ENCODE measurements at places on chromosomes 13 and 19. TPM values are rescaled to one million over a fixed set of nuclear protein-coding genes. Genes with fewer than 3 reads are reported as not detected.

SH2D3A gene
- total RNA-seq: 18.7 TPM

FCAR gene
- total RNA-seq: 0.20 TPM

DAND5 gene
- total RNA-seq: not detected

CATSPERD gene
- total RNA-seq: not detected

FLT1 gene
- 0.46 TPM for total RNA-seq

IPO5 gene
- total RNA-seq: 139 TPM

HRC gene
- not detected for total RNA-seq

ZNF583 gene
- 6.0 TPM for total RNA-seq

MOB3A gene
- 179 TPM for total RNA-seq

ZNF682 gene
- 15.5 TPM for total RNA-seq

GPR12 gene
- total RNA-seq: not detected

KCNRG gene
- total RNA-seq: 3.1 TPM

GRCh38 chr19:42634409-42635232 is 39.9 kb upstream of the CEACAM8 start:
- DNase-seq: no peak

GRCh38 chr13:50598338-50598737 is 245.2 kb downstream of the DLEU7 start:
- DNase-seq: no peak

DNA sequence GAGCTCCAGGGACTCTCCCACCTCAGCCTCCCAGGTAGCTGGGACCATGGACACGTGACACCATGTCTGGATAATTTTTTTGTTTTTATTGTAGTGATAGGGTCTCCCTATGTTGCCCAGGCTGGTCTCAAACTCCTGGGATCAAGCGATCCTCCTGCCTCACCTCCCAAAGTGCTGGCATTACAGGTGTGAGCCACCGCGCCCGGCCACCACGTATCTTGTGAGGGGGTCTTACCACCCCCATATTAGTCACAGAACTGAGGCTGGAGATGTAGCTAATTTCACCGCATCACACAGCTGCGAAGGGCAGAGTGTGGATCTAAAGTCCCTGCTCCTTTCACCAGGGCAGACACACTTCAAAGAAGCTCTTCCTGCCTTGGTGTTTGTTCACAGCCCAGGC is 211.8 kb upstream of the SOX1 start:
- DNase-seq: no peak

DNA sequence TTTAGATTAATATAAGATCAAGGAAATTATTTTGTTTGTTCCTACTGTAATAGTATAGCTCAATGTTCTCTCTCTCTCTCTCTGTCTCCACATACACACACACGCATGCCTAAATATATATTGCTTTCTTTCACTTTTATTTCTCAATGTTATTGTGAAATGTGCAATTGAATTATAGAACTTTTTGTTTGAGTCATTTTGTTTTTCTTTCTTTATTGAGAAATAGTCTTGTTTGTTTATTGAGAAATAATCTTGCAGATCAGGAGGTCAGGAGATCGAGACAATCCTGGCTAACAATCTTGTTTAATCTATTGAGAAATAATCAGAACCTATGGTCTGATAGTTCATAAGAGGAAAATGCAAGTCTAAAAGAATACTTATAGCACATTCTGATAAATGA is 1581.3 kb downstream of the EFNB2 start:
- no peak for DNase-seq

GRCh38 chr19:35901854-35902661 is at the start of gene HCST:
Gene HCST, plus strand, starts transcription at chr19:35902529. Its CDS starts 65 bp downstream, at chr19:35902594.
- DNase-seq: no peak

GRCh38 chr19:12380444-12380737 is 14.9 kb upstream of the ZNF442 start:
- no peak for DNase-seq

- DNase-seq: no peak
These were observed 11.9 kb downstream of the GAS6 start for GRCh38 chr13:113851826-113852535.

DNA sequence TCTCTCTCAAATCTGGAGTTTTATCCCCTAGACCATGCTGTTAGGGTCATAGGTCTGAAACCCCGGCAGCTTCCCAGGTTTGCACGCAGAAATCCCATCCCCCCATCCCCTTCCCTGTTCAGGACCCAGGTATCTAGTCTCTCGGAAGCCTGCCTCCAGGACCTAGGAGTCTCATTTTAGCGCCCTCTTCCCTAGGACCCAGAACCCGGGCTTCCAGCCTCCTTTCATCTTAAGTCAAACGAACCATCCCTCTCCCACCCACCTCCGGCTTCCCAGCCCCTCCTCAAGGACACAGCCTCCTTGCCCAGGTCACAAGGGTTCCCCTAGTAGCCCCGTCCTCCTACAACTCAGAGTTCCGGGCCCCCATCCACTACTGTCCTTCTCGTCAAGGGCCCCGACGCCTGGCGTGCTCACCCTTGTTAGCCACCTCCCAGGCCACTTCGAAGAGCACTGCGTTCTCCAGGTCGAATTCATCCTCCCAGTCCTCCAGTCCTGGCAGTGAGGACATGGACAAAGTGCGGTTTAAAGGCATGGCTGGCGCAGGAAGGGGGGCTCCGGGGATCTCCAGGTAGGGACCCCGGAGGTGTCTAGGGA is 431 bp downstream of the GYS1 start:
- no peak for DNase-seq

GRCh38 chr13:83557845-83558244 is 324.4 kb downstream of the SLITRK1 start:
- DNase-seq: no peak

GRCh38 chr19:6890938-6891337 is 3.6 kb downstream of the ADGRE1 start:
- DNase-seq: no peak

DNA sequence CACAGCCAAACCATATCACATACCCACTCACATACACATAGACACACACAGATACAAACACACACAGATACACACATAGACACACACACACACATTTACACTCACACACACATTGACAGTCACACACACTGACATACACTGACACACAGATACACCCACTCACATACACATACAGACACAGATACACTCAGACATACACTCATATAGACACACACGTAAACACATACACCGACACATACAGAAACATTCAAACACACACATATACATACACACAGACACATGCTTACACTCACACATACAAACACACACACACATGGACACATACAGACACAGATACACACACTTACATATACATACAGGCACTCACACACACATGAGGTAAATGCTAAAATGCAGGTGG is 30.2 kb downstream of the GJA3 start:
- no peak for DNase-seq

GRCh38 chr19:13538601-13539253 is 32.4 kb upstream of the CACNA1A start:
- DNase-seq: no peak

DNA sequence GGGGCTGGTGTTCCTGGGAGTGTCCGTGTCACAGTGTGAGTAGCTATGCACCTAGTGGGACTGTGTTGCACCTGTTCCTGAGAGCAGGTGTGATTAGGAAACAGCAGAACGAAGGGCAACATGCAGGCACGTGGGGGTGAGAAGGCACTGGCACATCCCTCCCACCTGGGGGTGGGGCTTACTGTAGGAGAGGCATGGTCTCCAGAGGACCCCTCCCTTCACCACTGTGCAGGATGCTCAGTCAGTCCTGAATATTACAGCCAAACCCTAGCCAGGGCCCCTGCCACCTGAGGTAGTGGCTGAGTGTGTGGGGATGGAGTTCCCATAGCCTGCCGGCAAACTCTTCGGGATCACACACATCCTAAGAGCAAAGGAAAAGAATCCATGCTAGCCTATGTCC is 99.2 kb downstream of the ZDHHC20 start:
- no peak for DNase-seq

DNA sequence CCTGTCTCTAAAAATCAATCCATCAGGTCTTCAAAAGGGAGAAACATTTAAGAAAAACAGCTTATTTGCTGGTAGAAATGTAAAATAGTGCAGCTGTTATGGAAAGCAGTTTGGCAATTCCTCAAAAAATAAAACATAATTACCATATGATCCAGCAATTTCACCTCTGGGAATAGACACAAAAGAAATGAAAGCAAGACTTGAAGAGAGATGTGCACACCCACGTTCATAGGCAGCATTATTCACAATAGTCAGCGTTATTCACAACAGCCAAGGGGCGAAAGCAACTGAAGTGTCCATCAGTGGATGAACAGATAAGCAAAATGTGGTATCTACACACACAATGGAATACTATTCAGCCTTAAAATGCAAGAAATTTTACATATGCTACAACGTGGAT is 45.1 kb upstream of the DOCK9 start:
- DNase-seq: no peak

DNA sequence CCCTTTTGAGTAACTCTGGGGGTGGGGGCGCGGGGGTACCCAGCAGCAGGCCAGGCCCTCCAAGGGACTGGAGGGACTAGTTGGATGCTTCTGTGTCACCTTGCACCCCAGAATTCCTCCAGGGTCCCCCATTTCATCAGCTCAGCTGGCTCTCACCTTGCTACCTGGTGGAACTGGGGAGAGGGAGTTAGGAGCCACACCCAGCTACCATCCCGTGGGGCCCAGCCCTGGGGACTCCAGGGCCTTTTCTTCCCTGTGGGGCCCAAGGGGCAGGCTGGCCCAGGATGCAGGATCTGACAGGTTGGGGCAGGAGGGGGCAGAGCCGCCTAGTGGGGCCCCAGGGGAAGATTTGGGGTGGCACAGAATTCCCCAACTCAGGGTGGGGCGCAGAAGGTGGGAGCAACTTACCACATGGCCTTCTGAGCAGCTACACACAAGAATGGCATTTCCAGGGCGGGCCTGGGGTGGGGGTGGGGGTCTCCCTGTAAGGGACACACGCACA is 32.8 kb upstream of the NANOS3 start:
- DNase-seq: no peak

GRCh38 chr13:112179995-112180394 is 113.0 kb downstream of the SOX1 start:
- DNase-seq: no peak

- no peak for DNase-seq
These were observed 25.1 kb downstream of the ATP4B start for GRCh38 chr13:113632706-113633484.

DNA sequence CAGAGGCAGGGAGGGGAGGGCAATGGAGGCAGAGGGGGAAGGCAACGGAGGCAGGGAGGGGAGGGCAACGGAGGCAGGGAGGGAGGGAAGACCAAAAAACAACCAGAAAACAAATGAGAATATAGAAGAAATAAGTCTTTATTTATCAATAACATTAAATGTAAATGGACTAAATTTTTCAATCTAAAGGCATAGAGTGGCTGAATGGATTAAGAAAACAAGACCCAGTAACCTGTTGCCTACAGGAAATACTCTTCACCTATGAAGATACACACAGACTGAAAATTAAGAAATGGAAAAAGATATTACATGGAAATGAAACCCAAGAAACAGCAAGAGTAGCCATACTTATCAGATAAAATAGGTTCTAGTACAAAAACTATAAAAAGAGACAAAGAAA is 536.3 kb downstream of the TBC1D4 start:
- no peak for DNase-seq

GRCh38 chr13:41127701-41128100 is 4.9 kb downstream of the KBTBD6 start:
- no peak for DNase-seq

- no peak for DNase-seq
These were observed 144.8 kb downstream of the UFM1 start for GRCh38 chr13:38494445-38494844.

GRCh38 chr13:66700117-66700601 is 530.0 kb downstream of the PCDH9 start:
- DNase-seq: no peak

- no peak for DNase-seq
These were observed 68.4 kb downstream of the F2RL3 start for GRCh38 chr19:16957151-16957701.

DNA sequence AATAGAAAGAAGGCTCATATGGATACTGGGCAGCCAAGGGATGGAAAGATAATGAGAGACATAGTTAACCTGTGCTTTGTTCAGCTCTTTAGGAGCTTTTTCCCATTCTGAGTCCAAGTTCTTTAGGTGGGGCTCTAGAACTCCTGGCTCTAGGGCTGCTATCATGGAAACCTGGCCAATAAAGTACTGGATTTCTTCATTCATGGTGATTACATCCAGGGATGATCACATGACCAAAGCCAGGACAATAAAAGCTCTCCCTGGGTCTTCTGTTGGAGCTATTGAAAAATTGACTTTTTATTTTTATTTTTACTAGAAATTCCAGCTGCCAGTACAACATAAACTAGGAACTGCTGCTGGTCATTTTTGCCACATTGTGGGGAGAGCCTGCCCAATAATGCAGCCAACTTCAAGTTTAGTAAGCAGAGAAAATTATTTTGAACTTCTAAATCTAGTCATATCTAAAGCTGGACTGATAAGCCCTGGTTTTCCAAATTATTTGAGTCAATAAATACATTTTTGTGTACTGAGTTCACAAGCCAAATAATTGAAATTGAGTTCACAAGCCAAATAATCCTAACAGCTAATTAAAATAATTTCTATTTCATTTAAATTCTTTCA is 224.9 kb upstream of the STARD13 start:
- no peak for DNase-seq

DNA sequence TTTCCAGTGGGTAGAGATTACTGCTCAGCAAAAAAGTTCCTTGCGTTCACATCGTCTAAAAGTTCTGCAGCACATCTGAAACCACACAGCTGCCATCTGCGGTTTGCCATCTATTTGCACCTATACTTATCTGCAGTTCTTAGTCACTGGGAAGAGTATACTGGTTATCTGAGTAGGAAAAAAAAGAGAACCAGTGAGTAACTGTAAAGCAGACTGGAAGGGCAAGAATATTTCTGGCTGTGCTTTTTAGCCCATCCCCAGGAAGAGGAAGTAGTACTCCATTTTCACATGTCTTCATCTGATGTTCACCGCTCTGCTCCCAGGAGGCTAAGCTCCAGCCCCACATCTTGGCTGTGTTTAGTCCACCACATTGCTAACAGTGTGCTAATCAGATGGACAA is 35.6 kb downstream of the EFNB2 start:
- DNase-seq: no peak

DNA sequence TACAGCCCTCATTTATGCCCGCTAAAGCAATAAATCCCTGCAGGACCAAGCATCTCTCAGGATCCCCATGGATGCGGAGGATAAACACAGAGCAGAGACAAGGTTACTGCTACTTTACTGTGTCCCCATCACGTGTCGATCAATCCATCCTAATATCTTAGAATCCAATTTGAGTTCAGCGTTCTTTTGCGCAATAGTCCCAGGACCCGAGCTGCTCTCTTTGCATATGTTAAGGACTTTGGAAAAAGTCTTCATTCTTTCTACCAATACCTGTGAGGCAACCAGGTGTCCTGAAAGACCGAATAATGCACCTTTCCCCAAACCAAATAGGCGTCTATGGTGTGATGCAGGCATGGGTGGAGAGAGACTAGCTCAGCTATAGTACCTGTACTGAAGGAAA is 38.0 kb upstream of the URAD start:
- DNase-seq: no peak

GRCh38 chr13:108742701-108743451 is 113.5 kb downstream of the MYO16 start:
- DNase-seq: no peak
